ENCODE measurements at places on chromosomes 1 and 21.

GRCh38 chr1:10509809-10510509, 35.2 kb downstream of the PEX14 start:
- no peak for DNase-seq

GRCh38 chr1:215502081-215502480, 65.0 kb upstream of the KCTD3 start:
- no peak for DNase-seq

GRCh38 chr1:17669305-17669704, 85.8 kb upstream of the ACTL8 start:
- no peak for DNase-seq

- DNase-seq: no peak
Observed at GRCh38 chr1:179821524-179821923, 56.1 kb downstream of the TOR1AIP2 start.

DNA sequence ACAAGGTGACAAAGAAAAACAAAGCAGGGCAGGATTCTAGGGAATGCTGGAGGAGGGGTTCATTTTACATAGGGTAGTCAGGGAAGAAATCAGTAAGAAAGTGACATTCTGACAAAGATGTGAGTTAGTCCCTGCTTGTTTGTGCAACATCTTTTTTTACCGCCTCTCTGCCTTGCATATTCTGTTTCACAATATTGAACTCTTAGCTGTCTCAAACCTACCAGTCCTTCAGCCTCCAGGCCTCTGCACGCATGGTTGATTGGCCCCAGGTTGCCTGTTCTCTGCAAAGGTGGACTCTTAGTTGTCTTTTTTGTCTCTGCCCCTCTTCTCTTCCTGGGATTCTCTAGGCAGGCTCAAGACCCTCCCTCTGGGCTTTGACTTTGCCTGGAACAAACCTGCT, 152.2 kb upstream of the RUNX1 start:
- no peak for DNase-seq

- no peak for DNase-seq
Observed at GRCh38 chr21:17497316-17497715, 15.5 kb upstream of the CXADR start.

DNA sequence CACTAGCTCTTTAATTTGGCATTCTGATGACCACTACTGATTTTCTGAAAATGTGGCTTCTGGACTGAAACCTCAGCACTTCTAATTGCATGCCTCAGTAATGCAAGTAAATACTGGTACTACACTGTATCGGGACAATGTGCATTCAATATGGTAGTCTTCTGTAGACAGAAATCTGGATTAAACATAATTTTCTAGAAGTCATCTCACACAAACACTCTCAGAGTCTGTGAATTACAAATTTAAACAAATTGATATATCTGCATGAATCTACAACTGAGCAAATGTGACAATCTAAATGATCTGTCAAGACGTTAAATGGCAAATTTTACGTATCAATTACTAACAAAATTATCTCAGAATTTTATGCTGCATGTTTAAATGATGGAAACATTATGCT, 23.7 kb downstream of the HP1BP3 start:
- no peak for DNase-seq

- no peak for DNase-seq
Observed at GRCh38 chr1:14945132-14946010, 208.2 kb upstream of the TMEM51 start.

DNA sequence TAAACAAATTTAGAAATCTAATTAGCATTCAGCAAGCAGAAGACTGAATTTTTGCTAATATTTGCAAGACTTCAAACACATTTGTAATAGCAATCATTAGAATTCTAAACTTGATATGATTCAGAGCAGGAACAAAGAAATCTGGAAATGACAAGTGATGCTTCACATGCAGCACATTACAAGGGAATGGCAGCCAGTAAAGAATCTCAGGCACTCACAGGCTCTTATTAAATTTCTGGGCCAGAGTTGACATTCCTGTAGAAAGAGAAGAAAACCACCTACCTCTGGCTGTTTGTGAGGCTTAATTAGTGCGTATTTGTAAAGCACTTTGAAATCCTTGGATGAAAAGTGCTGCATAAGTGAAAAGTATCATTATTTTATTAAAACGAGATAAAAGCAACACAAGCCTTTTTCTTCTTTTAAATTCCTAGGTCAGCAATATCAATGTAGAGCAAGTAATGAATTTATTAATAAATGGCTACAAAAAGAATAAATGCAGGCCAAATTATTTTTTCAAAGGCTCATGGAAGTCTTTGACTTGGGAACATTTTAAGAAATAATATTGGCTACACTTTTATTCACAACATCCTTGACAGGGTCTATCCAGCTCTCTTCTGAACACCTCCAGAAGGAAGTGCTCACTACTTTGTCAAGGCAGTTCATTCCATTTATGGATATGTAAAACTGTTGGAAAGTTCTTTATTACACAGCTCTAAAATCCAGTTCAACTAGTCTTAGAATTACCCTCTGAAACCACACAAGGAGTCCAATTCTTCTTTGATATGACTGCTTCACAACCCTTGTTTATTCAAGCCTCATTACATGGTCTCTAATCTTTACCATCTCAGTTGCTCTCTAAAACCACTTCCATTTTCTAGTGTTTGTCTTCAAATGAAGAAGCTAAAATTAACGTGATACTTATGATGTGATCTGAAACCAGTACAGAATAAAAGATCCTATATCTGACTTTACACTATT, 32.1 kb upstream of the SCYL3 start:
- DNase-seq: no peak

DNA sequence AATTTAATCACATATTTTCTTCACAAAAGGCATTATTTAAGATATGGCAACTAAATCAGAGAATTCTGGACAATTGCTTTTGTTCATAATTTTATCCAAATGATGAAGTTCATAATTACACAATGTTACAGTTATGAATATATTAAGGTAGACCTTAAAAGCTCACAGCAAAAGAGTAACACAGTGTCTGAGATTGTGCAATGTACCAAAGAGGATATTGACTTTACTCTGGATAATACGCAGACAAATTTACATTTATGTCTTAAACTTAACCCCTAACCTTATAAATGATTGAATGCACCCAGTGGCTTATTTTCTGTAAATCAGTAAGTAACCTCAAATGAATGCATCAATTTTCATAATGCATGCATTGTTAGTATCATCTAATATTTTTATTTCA, 216.2 kb upstream of the SAMSN1 start:
- no peak for DNase-seq

- DNase-seq: no peak
Observed at GRCh38 chr1:211610779-211611556, 32.0 kb upstream of the SLC30A1 start.

GRCh38 chr1:203612932-203613682, 13.5 kb upstream of the ATP2B4 start:
- DNase-seq: no peak

DNA sequence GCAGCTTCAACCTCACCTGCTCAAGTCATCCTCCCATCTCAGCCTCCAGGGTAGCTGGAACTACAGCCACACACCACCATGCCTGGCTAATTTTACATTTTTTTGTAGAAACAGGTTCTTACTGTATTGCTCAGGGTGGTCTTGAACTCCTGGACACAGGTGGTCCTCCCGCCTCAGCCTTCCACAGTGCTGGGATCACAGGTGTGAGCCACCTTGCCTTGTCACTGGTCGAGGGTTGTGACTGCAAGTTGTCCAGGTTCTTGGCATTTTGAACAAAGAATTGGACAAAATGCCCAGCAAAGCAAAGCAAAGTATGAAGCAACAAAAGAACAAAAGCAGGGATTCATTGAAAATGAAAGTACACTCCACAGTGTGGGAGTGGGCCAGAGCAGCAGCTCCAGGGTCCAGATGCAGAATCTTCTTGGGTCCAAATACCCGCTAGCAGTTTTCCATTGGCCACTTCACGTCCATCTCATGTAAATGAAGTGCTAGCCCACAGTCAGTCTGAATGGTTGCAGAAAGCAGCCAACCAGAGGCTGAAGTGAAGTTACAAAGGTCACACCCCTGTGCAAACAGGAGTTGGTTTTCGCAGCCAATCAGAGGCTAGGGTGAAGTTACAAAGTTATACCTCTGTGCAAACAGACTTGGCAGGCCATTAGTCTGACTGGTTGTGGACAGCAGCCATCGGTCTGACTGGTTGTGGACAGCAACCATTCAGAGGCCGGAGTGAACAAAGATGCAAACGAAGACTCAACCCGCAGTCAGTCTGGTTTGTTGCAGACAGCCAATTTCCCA, 109.5 kb upstream of the KIF26B start:
- DNase-seq: no peak

GRCh38 chr1:25541889-25542658, 1.3 kb upstream of the LDLRAP1 start:
- DNase-seq: no peak

GRCh38 chr1:228091084-228091483, 8.6 kb downstream of the ARF1 start:
- no peak for DNase-seq

GRCh38 chr1:112674986-112675727, 698 bp downstream of the MOV10 start:
- DNase-seq: peak; percentile 70

DNA sequence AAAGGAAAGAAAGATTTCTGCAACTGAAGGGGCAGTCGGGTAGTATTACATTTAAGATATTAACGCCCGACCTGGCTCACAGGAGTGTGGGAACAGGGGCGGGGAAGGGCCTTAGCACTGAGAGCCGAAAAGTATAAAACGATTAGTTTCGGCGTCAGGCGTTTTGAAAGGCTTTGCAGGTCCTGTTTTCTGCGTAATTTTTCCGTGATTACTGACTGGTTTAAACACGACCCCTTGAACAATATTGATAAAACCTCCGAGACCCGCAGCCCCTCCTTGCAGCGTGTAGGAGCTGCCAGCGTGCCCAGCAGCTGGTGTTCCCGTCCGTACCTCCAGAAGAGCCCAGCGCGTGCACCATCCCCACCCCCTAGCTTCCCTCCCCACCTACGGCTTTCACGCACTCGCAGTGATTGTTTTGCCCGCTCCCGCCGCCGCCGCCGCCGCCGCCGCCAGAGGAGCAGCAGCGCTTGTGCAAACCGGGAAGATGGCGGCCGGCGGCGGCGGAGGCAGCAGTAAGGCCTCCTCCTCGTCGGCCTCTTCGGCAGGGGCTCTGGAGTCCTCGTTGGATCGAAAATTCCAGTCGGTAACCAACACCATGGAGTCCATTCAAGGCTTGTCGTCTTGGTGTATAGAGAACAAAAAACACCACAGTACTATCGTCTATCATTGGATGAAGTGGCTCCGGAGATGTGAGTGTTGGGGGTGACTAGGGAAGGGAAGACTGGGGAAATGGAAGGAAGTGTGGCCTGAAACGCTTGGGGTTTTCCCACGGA, 470 bp downstream of the RPRD2 start:
- DNase-seq: peak; percentile 44

DNA sequence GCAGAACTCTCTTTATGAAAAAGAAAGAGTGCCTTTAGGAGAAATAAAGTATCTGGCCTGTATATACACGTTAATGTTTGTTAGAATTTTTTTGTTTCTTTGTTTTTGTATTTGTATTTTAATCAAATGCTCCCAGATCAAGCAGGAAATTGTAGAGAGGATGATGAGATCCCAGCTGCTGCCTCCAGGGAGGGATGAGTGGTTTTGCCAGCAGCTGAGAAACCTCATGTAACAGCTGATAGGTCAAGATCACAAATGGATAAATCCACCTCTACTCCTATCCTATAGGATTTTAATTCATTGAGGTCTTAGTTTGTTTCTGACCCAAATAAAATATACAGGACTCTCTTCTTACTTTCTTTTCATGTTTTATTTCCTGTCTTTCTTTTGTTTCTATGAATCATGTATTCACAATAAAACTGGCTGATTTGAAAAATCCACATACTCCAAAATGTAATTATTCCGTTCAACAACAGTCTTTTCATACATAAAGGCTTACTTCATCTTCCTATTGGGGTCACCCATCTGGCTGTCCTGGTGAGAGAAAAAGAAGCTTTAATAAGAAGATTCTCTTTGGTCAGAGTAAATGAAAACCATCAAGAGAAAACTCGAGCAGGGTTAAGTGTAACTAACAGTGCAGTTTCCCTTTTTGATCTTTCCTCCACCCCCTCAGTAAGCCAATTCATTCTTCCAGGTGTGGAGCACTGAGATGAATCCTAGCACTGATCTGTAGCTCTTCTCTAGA, 129.3 kb upstream of the PLPPR5 start:
- DNase-seq: no peak

DNA sequence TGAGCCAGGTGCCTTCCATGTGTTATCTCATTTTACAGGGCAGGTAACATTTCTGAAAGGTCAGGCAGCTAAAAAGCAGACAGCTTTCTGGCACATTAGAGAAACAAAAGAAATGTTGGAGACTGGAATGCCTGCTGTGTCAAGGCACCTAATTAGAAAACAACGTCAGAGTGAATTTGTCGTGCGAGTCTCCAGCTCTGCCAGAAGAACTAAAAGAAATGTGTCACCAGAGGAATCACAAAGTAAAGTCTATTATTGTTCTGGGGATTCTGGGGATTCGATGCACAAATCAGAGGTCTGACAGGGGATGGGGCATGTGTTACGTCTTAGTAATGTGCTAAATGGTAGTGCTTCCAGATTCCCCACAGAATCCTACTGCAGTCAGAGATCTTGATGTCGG, 89.3 kb downstream of the EDEM3 start:
- DNase-seq: no peak

DNA sequence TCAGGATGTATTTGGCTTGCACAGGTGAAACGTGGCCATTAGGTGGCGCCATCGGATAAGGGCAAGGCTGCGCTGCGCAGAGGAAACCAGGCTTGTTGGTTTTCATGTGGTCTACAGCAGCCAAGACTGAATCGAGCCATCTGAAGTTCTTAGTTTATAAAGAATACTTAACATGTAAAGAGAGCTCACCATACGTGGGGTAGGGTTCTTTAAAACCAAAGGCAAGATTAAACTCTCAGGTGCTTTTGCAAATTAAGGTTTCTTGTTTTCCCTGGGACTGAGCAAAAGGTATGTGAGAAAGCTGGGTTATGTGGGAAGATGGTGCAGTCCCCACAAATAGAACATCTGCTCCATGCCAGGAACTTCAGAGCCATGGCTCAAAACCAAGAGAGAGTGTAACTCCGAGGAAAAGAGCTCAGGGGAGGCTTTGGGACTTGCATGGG, 9.3 kb downstream of the MASP2 start:
- peak; percentile 90 for DNase-seq

GRCh38 chr1:184429335-184429734, 42.5 kb downstream of the C1orf21 start:
- no peak for DNase-seq

GRCh38 chr21:42570362-42570761, 56.7 kb downstream of the SLC37A1 start:
- no peak for DNase-seq

DNA sequence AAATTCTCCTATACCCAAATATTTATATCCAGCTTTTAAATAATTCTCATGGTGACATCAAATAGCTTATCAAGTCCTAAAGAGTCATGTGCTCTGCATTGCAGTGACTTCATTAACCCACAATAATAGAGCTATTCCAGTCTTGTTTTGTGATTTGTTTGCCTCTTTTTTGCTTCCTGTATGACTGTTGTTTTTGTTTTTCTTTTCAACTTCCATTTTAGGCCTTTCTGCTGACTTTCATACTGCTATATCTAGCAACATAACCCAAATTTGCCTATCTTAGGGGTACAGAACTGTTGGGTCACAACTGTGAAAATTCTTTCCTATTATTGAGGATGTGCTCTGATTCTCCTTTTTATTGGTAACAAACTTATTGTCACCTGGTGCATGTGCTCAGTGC, 30.3 kb downstream of the SPATA17 start:
- no peak for DNase-seq

- no peak for DNase-seq
Observed at GRCh38 chr1:232557096-232557495, 72.8 kb downstream of the SIPA1L2 start.

- no peak for DNase-seq
Observed at GRCh38 chr1:169149555-169150286, 43.2 kb downstream of the ATP1B1 start.

All from GM13977 (cell line).